ENCODE measurements at places on chromosomes 1 and 21.

DNA sequence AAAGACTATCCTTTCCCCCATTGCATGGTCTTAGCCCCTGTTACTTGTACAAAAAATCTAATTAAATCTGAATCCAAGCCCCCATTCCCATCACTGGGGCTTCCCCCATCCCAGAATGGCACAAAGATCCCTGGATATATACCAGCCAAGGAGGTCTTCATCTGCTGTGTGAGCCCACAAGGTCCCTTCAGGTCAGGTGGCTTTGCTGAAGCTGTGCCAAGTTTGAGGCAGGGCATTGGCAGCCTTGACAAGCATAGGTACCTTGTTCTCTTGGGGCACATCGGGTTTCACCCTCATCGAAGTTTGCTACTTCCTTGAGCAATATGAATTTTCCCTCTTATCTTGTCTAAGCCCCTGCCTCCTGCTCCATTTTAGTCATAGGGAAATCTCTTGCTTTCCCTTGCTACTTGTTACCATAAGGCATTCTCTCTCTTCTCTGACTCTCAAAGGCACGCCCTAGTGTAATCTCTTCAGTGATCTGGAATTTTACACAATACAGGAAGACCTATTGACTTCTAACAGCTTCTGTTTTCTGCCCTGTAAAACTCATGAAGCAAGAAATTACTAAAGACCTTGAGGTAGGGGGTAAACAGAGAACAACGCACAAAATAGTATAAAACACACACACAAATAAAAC lies 71.4 kb upstream of the COG2 start:
- no peak for DNase-seq

GRCh38 chr1:155186794-155187455 lies 13.3 kb downstream of the TRIM46 start:
- no peak for DNase-seq

DNA sequence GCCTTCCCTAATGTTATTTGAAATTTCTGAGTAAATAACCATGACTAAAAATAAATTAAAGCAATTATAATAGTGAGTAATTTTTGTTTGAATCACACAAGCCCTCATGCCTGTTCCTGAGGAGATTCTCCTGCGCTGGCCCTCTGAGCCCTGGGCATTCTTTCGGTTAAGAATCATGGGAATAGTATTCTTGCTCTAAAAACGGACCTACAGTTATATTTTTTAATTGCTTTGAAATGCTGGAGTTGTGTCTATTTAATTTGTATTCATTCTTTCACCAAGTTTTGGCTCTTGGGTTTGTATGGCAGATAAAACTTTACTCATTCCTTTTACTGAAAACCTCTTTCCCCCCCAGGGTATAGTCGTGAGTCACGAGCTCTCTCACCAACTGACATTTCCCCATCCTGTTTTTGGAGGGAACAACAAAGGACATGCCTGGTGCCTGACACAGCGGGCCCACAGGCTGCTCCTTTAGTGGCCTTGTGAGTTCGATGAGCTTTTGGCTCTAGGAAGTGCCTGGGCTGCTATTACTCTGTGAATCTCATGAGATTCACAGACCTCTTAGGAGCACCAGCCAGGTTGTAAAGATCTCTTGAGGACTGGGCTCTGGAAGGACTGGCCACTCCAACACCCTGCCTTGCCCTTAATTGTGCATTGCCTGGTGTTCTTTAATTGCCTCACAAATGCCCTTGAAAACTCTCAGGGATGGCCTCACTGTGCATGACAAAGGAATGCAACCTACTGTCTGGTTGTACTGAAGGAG lies 58.6 kb downstream of the DDR2 start:
- DNase-seq = peak; percentile 71

DNA sequence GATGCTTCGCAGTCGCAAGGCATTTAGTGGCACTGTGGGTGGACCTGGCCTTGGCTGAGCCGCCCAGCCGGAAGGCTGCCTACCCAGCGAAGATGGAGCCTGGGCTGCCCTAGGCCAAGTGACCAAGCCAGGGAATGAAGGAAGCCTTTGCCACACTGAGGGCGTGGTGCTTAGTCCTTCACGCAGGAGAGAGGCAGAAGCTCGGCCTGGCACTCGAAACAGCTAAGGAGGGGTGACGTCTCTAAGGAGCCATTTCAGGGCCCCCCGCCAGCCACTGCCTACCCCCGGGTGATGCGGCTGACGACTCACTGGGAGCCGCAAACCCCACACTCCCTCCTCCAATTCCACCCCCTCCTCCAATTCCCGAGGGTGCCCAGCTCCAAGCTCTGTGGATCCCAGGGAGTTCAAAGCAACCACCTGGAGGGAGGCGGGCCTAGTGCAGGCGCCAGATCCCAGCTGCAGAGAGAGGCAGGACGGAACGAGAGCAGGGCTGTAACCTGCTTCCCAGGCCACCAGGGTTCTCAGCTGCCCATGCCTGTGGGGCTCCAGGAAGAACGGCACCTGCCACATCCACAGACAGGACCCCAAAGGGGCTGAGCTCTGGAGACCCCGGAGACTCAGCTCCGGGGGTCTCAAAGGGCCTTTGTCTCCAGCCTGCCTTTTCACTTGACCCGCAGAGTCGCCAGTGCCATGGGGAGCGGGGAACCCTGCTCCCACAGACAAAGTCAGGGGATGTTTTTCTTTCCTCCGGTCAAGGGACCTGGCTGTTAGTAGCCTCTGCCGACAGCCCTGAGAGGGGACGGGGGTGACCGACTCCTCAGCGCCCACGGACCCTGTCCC lies 75.8 kb downstream of the ARHGEF16 start:
- DNase-seq = peak; percentile 32

DNA sequence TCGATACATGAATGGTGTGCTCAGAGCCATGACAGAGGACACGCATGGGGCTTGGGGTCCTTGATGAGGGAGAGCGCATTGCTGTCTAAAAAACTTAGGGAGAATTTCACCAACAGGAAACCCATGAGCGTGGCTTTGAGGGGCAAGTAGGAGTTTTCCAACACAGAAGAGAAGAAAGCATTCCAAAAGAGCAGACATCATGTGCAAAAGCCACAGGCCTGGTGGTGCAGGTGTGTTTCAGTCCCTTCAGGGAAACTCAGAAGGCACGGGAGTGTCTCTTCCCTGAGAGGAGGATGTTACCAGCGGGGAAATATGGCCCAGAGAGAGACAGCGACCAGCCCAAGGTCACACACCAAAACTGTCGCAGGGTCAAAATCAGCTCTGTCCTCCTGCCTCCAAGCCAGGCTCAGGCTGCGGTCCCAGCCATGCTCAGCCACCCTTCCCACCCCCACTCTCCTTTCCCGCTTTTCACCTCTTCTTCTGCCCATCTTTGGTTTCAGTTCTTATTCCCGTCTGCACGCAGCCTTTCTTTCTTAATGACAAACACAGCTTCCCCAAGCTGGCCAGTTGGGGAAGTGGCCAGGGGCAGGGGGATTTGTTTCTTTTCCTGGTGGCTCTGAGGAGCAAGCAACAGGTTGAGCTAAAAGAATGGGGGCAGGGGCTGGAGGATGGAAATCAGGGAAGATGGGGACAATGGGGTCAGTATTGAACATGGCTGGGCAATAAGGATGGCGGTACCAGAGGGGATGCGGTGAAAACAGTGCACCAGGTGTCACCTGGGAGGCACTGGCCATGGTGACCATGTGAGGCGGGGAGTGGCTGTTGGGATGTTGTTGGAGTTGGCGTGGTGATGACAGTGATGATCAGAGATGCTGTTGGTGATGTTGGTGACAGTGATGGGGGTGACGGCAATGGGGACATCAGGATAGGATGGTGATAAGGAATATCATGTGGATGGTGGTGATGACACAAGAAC lies 10.3 kb downstream of the LAPTM5 start:
- DNase-seq = no peak

DNA sequence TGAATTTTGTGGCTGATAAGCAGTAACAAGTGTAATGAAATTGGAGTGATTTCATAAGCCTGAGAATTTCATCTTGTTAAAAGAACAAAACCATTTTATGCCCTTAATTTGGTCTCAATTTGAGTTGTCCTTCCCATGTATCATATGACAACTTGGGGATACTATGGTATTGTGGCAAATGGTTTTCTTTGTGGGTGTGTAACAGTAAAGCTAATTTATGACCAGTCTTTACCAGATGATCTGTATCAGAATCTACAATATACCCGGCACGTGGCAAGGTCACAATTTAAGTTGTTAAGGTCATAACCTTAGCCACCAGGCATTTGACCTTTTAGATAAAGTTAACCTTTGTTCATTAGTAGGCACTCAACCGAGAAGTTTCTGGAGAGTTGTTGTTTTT lies 9.1 kb downstream of the NFIA start:
- no peak for DNase-seq

- no peak for DNase-seq
These were observed 27.1 kb downstream of the CITED4 start for GRCh38 chr1:40834968-40835545.

GRCh38 chr1:212791261-212791675 lies 309 bp downstream of the NSL1 start:
- peak; percentile 74 for DNase-seq

DNA sequence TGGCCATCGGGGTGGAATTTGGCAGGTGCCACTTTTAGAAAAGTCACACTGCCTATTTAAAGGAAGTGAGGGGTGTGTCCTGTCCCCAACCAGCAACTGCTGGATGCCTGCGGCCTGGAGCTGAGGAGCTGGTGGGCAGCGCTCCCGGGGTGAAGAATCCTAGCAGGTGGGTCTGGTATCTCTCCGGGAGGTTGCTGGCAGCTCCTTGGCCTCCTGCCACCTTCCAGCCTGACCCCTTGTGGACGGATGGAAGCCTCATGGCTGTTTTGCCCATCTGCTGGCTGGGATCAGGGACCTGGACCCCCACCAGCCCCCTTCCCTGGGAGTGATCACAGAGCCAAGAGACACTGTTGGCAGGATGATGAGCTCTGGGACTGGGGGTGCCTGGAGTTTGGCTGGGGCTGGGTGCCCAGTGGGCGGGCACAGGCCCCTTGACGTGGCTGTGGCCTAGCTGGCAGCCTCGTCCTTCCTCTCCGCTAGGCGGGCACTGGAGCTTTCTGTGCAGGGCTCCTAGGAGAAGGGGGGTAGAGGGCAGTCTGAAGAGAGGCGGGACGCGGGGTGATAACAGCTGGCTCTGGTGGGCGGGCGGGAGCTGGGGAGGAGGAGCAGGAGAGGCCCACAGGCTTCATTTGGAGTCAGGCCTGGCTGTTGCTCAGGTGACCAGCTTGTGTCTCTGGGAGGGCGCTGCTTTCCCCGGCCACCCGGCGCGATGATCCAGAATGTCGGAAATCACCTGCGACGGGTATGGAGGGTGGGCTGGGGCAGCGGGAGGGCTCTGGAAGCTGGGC lies at the start of gene ACOT11:
ACOT11 (plus strand) TSS at position 628 of the 788 bp plus-strand sequence; CDS start at position 710, 82 bp downstream.
- peak; percentile 43 for DNase-seq

DNA sequence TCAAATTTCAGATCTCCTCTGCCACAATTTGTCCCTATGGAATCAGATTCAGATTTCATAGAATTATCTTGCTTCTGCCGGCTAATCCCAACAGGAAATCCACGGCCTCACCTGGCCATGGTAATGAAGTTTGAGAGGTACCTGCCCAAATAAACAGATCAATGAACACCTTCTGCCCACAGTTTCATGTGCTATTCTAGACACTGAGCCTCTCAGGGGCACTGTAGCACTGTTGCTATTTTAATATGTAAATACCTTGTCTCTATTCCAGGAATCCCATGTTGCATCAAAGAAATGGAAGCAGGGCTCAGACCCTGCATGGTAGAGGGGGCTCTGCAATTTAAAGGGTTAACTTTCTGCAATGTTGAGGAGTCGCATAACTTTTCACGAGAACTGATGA lies 593.1 kb downstream of the PTBP2 start:
- DNase-seq = no peak

DNA sequence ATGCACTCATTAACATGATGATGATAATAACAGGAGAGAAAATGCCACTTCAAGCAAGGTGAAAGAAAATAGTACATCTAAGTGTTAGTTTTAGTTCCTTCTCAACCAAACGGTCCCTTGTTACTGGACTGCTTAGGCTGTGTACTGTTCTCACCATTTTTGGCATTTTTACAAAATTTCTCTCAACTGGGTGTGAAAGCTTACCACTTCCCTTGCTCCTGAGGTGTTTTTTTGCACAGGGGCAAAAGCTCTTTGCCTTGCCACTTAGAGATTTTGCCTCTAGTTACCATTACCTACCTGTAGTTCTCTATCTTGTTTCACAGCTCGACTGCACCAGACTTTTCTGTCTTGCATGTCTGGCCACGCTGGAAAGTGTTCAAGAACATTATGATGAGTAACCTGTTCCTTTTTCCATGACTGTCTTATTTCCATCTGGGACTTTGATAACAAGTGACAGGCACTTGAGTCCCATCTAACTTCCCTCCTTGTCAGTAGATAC lies 10.7 kb downstream of the NEK7 start:
- DNase-seq = no peak

DNA sequence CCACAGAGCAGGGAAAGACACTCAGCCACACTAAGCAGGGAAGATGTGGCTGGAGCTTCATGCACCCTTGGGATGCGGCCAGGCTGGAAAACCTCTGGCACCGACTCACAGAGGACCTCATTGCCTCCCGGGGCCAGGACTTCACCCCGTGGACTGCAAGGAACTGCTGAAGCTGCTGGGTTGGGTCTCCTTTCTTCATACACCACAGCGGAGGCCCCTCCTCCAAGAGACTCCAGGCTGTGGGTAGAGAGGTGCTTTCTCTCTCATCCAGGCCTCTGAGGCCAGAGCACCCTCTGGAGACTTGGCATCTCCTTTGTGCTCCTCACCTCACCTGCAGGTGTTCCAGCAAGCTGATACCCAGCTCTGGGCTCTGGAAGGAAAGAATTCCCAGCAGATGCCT lies 76.0 kb upstream of the EDN2 start:
- DNase-seq = no peak

DNA sequence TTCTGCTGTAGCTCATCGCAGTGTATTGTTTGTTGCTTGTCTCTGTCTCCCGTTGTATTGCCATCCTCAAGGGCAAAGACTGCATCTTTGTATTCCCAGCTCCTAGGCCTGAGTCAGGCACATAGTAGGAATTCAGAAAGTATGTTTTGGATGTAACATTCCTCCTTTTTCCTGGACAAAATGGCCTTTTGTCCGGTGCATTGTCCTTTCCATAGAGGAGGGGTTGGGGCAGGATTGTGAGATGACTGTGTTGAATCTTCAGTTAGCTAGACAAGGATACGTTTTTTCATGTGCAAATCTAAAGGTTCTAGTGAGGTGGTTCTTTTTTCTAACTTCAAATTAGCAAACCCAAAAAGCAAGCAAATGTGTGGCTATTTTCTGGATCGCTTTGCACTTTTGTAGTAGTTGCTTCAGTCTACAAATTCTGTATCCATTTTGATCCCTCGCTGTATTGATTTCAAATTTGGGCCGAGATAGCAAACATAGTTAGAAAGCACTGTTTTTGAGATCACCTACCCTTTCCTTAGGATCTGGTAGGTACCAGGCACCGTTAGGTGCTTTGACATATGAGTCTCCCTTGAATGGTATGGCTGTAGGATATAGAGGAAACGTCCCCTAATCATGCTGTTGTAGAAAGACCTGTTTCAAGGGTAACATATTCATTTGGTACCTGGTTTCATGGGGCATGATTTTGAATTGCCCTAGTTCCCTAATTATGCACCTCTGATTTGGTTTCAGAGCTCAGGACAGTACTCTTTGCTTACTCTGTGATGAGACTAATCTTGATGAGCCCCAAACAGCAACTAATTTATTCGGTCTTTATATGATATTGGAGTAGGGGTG lies 1.2 kb downstream of the PPP1R8 start:
- no peak for DNase-seq
